Activated CD8-positive, alpha-beta memory T cell treated with anti-CD3 and anti-CD28 coated beads, Interleukin-2, amount 50 U/mL, for 48 hours (primary cell): ENCODE measurements at places on chromosomes 7 and 10.

DNA sequence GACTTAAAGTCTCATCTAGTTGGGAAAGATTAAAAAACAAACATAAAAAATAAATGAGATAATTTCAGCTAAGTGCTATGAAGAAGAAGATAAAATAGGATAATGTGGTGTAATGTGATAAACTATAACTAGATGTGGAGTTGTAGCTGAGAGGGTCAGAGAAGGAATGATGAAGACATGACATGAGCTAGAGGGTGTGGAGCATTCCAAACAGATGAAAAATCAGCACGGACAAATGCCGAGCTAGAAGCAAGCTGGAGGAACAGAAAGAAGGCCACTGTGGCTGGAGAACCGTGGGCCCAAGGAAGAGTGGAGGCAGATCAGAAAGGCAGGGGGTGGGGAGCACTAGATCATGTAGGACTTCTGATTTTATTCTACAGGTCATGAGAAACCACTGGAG is 70.6 kb downstream of the CDK6 start:
- DNase-seq = no peak

- no peak for DNase-seq
Measured at GRCh38 chr10:58638388-58638787, 125.7 kb downstream of the BICC1 start.

DNA sequence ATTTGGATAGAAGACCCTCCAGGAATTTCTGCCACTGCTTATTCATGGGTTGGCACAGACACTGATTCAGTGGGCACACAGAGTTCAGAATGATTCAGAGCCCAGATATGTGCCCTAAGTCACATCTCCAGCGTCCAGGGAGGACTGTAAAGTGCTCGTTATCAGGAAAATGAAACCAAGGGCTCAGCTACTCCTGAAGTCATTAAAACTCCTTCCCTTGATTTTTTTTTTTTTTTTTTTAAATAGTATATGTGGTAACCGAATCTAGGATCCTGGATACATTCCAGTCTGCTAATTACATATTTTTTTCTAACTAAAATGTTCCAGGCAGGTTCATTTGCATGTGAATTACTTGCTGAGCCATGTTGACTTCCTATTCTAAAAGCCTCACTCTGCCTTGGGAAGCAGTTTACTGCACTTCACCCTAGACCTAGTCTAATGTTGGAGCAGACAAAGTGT is 34.7 kb downstream of the MET start:
- no peak for DNase-seq

- DNase-seq = no peak
Measured at GRCh38 chr7:78197447-78197846, 398.9 kb downstream of the PHTF2 start.

- DNase-seq = no peak
Measured at GRCh38 chr7:70325509-70326101, 727.3 kb downstream of the AUTS2 start.

DNA sequence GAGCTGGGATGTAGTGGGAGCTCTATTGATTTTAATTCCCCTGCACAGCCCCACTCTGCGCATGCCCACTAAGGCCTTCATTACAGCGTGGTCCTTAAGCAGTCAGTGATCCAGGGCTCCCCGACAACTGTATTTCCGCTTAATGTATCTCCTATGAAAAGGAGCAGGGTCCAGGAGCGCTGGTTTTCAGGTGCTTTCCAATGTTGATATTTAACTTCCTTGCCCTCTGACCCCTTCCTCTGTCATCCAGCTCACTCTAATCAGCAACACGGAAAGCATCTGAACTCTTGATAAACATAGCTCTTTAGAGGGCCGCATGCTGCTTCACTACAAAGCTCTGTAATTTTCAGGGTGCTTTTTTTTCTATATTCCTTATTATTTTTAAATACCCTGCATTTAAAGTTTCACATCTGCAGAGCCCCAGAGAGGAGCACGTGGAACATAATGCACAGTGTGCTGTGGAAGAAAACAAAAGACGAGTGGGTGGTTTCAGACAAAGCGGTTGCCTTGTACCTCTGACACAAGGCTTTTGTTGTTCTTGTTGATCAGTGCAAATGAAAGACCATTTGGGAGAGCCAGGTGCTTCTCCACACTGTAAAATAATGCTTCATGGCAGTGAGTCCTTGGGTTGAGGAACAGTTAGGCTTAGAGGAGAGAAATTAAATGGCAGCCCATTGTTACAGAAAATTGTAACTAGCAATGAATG is 465.9 kb upstream of the CELF2 start:
- DNase-seq = no peak

- DNase-seq = no peak
Measured at GRCh38 chr10:113020838-113021237, 70.8 kb downstream of the TCF7L2 start.

DNA sequence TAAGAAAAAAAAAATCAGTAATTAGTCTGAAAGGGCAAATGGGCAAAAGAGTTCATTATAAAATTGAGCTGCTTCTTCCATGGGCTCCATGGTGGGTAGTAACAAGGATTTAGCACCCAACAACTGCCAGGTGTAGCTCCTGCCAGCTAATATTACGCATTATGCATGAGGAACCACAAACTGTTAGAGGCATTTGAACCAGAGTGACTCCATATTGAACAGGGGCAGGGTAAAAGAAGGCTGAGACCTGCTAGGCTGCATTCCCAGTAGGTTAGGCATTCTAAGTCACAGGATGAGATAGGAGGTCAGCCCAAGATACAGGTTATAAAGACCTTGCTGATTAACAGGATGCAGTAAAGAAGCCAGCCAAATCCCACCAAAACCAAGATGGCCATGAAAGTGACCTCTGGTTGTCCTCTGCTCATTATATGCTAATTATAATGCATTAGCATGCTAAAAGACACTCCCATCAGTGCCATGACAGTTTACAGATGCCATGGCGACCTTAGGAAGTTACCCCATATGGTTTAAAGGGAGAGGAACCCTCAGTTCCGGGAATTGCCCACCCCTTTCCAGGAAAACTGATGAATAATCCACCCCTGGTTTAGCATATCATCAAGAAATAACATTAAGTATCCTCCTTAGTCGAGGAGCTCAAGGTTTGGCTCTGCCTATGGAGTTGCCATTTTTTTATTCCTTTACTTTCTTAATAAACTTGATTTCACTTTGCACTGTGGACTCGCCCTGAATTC is 8.7 kb upstream of the PAPSS2 start:
- DNase-seq = no peak

DNA sequence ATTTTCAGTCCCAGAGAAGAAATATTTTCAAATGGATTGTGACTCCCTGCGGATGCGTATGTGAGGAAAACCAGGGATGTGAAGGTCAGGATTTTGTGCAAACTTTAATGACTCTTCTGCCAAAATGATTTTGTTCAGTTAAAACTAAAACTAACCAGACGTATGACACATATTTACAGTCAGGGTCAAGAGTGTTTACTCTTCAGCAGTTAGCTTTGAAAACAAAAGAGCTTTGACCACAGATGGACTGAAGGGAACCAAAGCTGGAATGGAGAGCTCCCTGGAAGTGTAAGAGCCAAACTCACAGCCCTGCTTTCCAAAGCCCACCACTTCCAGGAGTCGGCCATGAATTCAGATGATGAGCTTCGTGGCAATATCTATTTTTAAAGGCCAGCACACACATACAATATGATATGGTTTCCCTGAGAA is 15.5 kb downstream of the SVIL start:
- no peak for DNase-seq

DNA sequence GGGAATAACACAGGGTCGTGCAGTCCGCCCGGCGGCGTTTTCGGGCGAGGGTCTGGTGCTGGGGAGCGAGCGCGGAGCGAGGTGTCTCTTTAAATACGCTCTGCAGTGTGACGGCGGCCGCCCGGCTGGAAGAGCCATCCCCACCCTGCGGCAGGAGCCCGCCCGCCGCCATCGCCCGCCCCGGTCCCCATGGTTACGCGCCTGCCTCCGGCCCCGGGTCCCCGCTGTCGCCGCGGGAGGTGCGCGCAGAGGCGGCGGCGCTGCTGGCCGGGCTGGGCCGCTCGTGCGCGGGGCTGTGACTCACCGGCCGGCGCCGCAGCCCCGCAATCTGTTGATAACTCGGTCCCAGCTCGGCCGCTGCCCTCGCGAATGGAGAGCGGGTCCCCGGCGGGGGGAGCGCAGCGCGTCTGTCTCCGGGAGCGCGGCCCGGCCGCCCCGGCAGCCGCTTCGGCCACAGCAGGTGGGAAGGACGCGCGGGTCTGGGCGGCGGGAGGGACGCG is at the start of gene ADGRA1:
Gene ADGRA1, plus strand, starts transcription at position 246 of the 500 bp plus-strand sequence. CDS start 986 bp downstream, outside the sequence.
- no peak for DNase-seq

GRCh38 chr10:33143160-33143728 is 185.2 kb upstream of the ITGB1 start:
- peak; percentile 69 for DNase-seq
